ENCODE measurements at places on chromosomes 13 and 19.
A peak's percentile ranks its signal among the peaks of the same experiment; 100 is the strongest.

DNA sequence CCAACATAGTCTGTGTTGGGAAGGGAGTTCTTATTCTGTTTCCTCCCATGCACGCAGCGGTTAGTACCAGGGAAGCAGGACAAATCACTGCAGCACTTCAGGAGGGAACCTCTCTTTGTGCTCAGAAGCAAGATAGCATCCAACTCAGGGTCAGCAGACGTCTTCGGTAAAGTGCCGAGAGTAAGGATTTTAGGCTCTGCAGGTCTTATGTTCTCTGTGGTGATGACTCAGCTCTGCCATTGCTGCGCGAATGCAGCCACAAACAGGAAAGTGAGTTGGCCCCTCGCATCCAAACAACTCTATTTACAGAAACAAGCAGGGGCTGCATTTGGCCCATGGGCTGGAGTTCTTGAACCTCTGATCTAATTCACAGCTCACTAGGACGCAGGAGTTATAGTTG lies 122.1 kb upstream of the SPATA13 start:
- peak; percentile 10 for DNase-seq

DNA sequence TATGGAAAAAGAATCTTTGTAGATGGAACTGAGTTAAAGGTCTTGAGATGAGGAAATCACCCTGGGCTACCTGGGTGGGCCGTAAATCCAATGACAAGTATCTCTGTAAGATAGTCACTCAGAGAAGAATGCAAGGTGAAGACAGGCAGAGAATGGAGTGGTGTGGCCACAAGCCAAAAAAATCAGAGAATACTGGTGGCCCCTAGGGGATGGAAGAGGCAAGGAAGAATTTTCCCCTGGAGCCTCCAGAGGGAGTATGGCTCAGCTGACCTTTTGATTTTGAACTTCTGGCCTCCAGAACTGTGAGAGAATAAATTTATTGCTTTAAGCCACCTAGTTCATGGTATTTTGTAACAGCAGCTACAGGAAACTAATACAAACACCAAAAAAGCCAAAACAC lies 32.7 kb upstream of the CSNK1A1L start:
- DNase-seq, result no peak

- no peak for DNase-seq
These were observed 87.7 kb downstream of the SGCG start for GRCh38 chr13:23268441-23268840.

- no peak for DNase-seq
These were observed 376.1 kb downstream of the DLEU7 start for GRCh38 chr13:50467156-50468110.

DNA sequence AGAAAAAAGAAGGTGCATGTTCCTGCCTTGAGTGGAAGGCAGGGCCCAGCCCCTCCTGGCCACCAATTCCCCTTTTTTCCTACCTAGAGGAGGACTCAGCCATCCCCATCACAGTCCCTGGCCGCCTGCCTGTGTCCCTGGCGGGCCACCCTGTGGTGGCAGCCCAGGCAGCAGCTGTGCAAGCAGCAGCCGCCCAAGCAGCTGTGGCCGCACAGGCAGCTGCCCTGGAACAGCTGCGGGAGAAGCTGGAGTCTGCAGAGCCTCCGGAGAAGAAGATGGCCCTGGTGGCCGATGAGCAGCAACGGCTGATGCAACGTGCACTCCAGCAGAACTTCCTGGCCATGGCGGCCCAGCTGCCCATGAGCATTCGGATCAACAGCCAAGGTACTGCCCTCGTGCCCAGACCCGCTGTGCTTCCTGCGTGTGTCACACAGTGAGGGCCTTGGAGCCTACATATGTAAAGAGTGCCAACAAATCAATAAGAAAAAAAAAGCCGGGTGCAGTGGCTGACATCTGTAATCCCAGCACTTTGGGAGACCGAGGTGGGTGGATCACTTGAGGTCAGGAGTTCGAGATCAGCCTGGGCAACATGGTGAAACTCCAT lies 17.6 kb upstream of the WDR18 start:
- DNase-seq, result no peak

- DNase-seq, result no peak
These were observed 3.8 kb downstream of the LCP1 start for GRCh38 chr13:46178143-46178542.

- no peak for DNase-seq
These were observed 38.3 kb downstream of the NDFIP2 start for GRCh38 chr13:79519255-79519654.

DNA sequence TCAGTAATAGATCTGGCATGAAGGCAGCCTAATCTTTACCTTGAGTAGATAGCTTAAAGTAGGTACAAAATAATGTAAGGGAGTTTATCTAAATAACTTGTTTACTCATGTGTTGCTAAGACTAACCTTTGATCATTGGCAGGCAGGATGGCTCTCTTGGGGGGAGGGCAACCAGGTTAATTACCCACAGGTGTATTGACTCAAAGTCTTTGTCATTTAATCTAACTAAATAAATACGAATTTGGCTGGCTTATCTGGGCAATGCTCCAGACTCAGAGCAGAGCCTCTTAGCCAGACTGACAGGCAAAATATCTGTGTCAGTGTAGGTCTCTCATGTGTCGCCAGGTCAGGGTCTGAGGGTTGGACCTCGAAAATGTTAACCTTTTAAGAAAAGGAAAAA lies 283.4 kb upstream of the KLHL1 start:
- no peak for DNase-seq

DNA sequence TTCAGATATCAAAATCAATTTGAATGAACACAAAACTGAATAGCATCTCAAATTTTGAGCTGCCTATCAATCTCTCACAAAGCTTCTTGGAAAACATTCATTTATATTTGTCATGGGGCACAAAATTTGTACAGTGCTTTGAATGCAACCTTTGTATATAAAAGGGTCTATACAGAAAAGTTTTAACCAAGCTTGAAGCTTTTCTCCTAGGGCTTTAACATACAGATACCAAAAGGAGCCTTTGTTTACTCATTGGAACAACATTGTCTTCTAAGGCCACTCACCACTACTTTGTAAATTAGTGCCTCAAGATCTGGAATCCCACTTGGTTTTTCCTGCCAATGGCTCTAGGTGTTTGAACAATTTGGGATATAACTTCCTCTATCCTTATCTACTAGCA lies 21.2 kb downstream of the LNX2 start:
- no peak for DNase-seq

- DNase-seq, result no peak
These were observed 40.4 kb upstream of the ZNF254 start for GRCh38 chr19:24046550-24046949.

Measured in activated gamma-delta T cell treated with Interleukin-2 at 50 U/mL for 16 hours (primary cell).